ENCODE measurements at places on chromosomes 16 and 17. TPM values are rescaled to one million over a fixed set of nuclear protein-coding genes. Genes with fewer than 3 reads are reported as not detected.

DNA sequence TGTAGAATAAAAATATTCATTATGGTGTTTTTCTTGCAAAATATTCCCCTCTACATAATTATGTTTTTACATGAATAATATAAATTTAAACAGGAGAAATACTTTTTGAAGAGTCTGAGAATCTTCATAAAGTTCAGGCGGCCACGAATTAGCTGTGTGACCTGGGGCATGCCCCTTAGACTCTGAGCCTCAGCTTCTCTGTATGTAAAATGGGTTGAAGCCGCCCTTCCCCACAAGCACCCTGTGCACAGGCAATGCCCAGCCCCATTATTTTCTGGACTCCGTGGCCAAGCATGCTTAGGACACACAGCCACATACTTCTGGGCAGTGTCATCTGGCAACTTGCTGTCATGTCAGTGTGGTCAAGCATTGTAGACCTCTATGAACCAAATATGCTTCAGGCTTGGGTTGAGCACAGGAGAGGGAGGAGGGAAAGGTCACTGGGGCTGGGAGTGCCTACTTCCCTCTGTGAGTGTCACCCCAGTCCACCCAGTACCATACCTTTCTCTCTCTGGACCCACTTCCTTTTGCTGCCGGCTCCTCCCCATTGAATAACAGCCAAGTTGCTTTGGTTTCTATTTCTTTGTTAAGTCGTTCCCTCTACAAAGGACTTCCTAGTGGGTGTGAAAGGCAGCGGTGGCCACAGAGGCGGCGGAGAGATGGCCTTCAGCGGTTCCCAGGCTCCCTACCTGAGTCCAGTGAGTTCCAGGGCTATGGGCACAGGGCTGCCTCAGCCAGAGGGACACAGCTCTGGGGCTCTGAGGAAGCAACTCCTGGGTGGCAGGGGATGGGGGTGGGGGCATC is at the start of gene LGALS9:
Gene LGALS9, plus strand, starts transcription at position 582 of the 804 bp plus-strand sequence. Its CDS starts 78 bp downstream, at position 660.
- peak; percentile 62 for DNase-seq

- DNase-seq: no peak
These were observed 264.3 kb upstream of the CACNG5 start for GRCh38 chr17:66570447-66571195.

CLEC19A gene
- total RNA-seq: not detected

HS3ST3A1 gene
- 9.7 TPM for total RNA-seq

MEAK7 gene
- 7.8 TPM for total RNA-seq

- DNase-seq: peak; percentile 78
These were observed at the start of gene SEZ6 for GRCh38 chr17:29005936-29006511. SEZ6 (minus strand) TSS chr17:29006033; CDS start chr17:29005869, 164 bp downstream.

DNA sequence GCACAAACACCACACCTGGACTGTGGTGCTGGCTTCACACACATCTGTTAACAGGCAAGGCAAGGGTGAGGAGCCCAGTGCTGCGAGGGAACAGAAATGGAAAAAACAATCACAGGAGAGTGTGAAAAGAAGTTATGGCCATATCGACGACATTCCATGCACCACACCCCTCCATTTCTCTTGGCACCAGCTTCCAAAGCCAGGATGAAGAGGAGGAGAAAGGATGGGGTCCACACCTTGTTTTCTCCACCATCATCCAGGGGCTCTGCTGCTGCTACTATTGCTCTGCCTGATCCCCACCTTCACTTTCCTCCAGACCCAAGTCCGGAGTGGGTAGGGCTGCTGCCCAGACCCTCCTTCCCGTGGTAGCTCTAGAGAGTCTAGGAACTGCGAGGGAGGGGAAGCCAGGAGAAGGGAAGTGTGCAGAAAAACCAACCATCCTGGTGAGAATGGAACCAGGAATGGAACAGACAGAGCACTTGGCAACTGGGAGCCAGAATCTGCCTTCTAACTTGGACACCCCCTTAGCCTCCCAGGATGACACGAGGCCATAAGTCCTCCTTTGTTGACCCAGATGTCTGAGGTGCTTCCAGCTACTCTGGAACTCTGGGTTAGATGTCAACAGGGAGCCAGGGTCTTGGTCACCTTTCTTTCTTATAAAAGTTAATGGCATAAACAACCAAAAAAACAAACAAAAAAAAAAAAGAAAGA is 1.2 kb upstream of the PROCA1 start:
- no peak for DNase-seq

GRCh38 chr17:64103391-64104364 is 26.3 kb downstream of the ERN1 start:
- peak; percentile 44 for DNase-seq

ATAD5 gene
- total RNA-seq: 0.52 TPM

GRCh38 chr16:84543253-84543652 is 38.8 kb upstream of the MEAK7 start:
- no peak for DNase-seq

GRCh38 chr17:43832168-43832975 is 574 bp downstream of the MPP3 start:
- peak; percentile 72 for DNase-seq

GRCh38 chr16:57236022-57236350 is 9.1 kb upstream of the ARL2BP start:
- no peak for DNase-seq

DNA sequence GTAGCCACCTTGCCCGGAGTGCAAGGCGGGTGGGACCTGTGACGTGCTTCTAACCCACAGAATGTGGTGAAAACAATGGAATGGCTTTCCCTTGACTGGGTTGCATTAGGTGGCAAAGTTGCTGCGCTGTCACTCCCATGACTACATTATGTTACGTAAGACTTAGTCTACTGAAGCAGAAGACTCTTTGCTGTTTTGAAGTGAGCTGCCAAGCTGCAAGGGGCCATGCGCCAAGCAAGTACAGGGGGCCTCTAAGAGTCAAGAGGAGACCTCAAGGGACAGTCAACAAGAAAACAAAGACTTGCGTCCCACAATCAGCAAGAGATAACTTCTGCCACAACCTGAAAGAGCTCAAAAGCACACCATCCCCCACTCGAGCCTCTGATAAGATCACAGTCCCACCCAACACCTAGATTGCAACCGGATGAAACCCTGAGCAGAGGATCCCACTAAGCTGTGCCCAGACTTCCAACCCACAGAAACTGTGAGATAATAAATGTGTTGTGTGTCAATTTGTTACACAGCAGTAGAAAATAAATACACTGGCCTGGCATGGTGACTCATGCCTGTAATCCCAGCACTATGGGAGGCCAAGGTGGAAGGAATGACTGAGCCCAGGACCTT is 16.5 kb downstream of the ANKRD11 start:
- DNase-seq: no peak

LITAFD gene
- not detected for total RNA-seq

DHRS13 gene
- total RNA-seq: 3.3 TPM

DNA sequence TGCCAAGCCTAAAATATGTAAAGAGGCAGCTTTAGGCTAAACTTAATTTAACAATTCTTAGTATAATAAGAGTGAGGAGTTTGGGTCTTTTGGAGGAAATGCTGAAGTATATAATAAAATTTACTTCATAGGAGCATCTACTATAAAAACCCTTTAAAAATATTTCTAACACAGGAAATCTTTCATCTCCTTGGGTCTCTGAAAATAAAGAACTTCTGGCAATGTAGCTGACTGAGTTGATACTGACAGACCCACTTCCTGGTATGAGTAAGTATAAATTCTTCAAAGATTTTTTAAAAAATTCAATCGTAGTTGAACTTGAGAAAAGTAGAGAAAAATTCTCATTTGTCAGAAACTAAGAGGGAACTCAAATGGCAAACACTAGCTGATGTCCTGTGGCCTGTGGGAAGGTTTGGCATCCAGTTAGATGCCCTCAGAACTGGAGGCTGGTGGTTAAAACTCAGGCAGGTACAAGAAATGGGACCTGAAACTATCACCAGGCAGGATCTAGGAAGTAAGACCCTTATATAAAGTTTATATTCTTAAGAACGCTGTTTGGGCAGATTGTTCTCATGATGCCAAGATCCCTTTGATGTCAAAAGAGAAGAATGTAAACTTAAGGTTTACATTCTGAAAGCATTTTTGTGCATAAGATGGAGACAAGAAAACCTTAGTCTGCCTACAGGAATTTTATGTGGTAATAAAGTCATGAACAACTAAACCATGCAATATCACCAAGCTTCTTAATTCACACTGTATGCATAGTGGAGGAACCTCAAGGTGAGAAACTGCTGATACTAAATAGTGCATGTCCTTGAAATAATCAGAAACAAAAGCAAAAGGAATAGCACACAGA is 6.2 kb downstream of the KRTAP4-6 start:
- DNase-seq: no peak

- DNase-seq: no peak
These were observed 18.1 kb upstream of the ABCA8 start for GRCh38 chr17:68973098-68973846.

DNA sequence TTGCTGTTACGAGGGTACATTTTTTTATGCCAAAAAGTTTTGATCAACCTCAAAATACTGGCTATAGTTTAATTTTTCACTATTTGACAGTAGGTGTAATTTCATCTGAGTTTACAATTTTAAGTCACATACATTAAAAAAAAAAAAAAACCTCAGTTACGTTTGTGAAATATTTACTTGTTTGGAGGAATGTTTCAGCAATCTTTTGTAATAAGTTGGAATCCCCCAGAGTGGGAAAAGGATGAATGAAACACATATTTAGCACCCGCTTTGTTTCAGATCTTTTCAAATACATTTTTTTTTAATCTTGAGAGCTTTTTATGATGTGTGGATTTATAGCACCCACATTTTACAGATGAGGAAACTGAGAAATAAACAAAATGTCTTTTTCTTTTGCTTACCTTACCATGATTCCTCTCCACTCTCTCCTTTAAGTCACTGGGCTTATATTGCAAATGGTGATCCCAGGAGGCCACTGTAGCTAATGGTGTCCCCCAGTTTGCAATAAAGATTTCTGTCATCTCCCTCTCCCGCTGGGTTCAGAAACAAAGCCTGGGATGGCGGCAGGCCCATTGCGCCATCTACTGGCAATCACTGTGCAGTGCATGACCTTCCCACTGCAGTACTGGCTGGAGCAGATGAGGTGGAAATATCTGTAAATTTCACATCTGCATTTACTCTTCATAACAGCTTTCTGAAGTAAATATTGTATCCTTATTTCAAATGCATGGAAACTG is 27.7 kb downstream of the TBC1D3B start:
- peak; percentile 56 for DNase-seq

OTOA gene
- total RNA-seq: 0.64 TPM

GRCh38 chr16:88880226-88881006 is 14.0 kb upstream of the PABPN1L start:
- DNase-seq: no peak

- peak; percentile 25 for DNase-seq
These were observed 14.2 kb downstream of the CRYM start for GRCh38 chr16:21263640-21264570.

DNA sequence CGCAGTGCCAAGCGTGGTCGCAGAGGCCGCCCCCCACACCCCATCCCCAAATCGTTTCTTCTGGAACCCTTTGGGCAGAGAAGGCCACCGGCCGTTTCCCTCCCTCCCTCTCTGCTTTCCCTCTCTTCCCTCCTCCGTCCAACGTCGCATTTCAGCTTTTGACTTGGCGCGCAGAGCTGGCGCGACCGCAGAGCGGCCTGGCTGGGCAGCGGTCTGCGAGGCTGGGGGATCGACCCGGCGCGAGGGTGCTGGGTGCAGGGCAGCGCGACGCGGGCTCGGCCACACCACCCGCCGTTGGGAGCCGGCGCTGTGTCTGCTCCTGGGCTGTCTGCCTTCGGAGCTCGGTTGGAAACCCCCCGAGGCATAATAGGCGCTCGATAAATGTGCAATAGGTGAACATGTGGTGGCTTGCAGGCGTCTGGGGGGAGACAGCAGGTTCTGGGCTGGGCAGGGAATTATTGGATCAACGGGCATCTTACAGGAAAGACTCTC is 2.8 kb upstream of the NTN3 start:
- peak; percentile 53 for DNase-seq

HOXB5 gene
- total RNA-seq: 0.80 TPM

GRCh38 chr17:35708951-35709350 is 22.5 kb upstream of the RASL10B start:
- DNase-seq: no peak

MT4 gene
- not detected for total RNA-seq

TMEM92 gene
- total RNA-seq: not detected

DNA sequence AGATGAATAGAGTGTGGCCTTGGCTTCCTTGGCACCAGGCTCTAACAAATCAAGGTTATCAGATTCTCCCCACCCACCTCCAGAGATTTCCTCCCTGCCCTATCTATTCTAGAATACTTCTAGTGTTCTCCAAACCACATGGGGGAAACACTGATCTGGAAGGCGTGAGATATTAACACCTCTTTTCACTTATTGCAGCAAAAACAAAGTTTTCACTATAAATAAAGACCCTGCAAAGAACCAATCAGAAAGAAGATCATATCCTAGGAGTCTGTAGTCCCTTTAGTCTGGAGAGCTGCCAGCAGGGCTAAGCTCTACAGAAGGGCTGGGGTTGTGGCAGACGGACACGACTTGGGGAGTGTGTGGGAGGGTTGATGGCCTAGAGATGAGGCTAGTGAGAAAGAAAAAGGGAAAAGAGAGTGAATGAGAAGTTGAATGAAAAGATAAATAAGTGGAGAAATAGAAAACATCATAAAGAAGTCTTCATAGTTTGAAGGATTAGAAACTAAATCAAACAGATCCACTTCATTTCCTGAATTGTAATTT is 8.6 kb upstream of the SKAP1 start:
- peak; percentile 13 for DNase-seq

BCO1 gene
- total RNA-seq: not detected

DNA sequence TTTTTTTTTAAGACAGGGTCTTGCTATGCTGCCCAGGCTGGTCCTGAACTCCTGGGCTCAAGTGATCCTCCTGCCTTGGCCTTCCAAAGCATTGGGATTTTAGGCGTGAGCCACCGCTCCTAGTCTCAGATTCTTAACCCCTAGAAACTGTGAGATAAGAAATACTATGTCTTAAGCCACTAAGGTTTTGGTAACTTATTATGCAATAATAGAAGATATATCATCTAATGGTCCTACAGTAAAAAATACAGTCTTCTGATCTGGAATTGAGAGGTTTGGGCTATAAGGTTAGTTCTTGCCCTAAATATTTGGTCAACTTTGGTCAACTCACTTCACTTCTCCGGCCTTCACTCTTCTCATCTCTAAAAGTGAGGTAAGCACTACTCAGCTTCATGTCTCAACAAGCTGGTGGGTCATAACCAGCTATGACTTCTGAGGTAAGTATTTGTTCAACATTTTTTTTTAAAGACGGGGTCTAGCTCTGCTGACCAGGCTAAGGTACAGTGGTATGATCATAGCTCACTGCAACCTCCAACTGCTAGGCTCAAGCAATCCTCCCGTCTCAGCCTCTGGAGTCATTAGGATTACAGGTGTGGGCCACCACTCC is 14.7 kb downstream of the RAD51D start:
- DNase-seq: no peak

- no peak for DNase-seq
These were observed 93.3 kb downstream of the FOXL1 start for GRCh38 chr16:86671486-86672178.

IL21R gene
- total RNA-seq: 2.0 TPM
